ENCODE measurements at places on chromosomes 7 and 10.

- DNase-seq = no peak
Measured at GRCh38 chr7:30927040-30927439, 15.4 kb downstream of the AQP1 start.

GRCh38 chr10:71849461-71849908 is 1.6 kb downstream of the PSAP start:
- DNase-seq = no peak

GRCh38 chr7:2641406-2642393 is 9.9 kb downstream of the TTYH3 start:
- DNase-seq = no peak

GRCh38 chr7:50088463-50089129 is 4.5 kb downstream of the ZPBP start:
- DNase-seq = no peak

DNA sequence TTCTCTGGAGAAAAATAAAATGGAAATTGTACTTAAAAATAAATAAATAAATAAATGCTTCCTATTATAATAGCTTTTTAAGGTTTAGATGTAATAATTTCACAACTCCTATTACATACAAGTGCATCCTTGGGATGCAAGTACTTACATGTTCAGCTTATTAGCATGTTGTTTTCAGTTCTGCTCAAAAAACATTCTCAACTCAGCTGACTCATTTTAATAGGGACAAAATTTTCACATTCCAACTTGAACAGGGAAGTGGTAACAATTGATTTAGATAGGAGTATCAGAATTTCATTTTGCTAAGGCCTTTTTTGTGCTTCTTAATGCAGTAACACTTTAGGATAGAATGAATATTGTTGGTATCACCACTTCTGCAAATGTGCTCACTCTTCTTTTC is 16.7 kb upstream of the PAPSS2 start:
- DNase-seq = no peak

DNA sequence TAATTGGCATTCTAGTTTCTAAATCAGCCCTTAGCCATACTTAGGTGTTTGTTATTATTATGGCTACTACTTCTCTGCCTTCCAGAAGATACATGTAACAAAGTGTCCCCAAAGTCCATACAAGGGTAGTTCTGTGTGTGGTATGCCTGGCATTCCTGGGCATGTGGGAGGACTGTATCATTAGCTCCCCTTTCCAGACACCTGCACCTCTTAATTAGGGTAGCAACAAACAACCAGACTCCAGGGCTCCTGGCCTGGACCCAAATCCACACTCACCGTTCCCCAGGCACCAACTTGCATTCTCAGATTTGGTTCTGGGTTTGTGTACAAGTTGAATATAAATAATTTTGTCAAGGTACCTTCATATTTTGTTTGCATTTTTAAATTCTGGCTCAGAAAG is 15.5 kb upstream of the CALD1 start:
- no peak for DNase-seq

- DNase-seq = no peak
Measured at GRCh38 chr10:14385596-14386593, 55.2 kb upstream of the FRMD4A start.

DNA sequence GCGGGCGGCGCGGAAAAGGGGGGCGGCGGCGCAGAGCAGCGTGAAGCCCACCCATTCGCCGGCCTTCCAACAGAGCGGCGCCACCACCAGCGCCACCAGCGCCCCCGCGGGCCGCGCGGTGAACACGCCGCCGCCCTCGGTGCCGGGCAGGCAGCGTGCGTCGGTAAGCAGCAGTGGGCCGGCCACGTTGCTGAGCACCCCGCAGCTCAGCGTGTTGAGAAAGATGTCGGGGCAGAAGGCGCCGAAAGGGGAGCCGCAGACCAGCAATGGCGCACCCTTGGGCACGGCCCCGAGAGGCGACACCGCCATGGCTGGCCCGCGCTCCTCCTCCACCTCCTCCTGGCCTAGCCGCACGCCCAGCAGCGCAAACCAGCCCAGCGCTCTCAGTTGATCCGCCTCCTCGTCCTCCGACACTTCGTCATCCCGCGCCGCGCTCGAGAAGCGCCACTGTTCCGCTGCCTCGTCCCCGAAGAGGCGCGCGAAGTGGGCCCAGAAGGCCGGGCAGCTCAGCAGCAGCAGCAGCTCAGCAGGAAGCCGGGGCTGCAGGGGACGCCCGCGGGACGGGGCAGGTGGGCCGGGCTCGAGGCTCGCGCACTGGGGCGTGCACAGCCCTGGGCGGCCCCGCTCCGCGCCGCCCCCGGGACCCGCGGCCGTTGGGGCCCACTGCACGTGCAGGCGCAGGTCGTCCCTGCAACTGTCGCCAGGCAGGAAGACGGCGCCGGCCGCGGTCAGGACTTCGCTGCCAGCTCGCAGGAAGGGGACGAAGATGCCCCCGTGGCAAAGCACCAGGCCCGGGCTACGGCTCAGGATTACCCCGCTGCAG is 623 bp downstream of the TYSND1 start:
- DNase-seq = no peak

- no peak for DNase-seq
Measured at GRCh38 chr10:29869593-29869992, 189.8 kb downstream of the JCAD start.

GRCh38 chr10:123808906-123809305 is 82.7 kb downstream of the CPXM2 start:
- no peak for DNase-seq

GRCh38 chr10:129466703-129467358 is at the start of gene MGMT:
Gene MGMT, plus strand, starts transcription at chr10:129467241.
- DNase-seq = no peak

Data from NCI-H2029 treated with DMSO at 0.1 percent for 48 hours (cell line).